ENCODE measurements at places on chromosomes 7 and 10.

- no peak for DNase-seq
These were observed 664 bp downstream of the FMC1 start for GRCh38 chr7:139341776-139342226.

GRCh38 chr10:79980711-79981110, 31.8 kb upstream of the SFTPD start:
- no peak for DNase-seq

DNA sequence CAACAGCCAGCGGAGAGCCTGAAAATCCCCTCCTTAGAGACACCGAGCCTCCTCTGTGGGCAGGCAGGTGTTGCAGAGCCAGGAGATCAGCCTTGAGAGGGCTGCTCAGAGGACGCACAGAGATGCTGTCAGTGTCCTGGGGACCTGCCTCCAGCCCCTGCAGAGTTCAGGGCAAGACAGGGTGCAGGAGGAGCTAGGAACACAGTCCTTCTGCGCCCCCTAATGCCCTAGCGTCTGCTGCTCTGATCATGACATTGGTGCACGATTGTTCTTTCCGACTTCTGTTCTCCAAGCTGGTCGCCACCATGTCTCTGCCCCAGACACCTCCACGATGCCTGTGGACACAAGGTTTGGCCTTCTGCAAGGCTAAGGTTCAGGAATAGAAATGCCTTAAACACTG, 613.7 kb upstream of the MKI67 start:
- DNase-seq, result no peak

DNA sequence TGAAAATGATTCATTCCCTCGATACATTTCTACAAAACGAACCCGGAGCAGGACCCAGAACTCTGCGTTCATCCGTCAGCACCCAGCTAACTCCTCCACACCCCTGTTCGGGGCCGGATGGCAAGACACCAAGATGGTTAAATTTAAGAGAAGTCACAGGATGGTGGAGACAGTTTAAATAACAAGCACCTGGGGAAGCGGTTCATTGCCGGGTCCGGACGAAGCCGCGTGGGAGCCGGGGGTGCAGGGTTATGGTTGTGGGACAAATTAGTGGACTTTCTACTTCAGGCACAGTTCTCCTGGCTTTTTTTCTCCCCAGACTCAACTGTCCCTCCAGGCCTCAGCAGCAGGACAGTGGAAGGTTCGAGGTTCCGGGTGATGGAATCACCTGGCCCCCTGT, 45.4 kb downstream of the ASB13 start:
- DNase-seq, result no peak

DNA sequence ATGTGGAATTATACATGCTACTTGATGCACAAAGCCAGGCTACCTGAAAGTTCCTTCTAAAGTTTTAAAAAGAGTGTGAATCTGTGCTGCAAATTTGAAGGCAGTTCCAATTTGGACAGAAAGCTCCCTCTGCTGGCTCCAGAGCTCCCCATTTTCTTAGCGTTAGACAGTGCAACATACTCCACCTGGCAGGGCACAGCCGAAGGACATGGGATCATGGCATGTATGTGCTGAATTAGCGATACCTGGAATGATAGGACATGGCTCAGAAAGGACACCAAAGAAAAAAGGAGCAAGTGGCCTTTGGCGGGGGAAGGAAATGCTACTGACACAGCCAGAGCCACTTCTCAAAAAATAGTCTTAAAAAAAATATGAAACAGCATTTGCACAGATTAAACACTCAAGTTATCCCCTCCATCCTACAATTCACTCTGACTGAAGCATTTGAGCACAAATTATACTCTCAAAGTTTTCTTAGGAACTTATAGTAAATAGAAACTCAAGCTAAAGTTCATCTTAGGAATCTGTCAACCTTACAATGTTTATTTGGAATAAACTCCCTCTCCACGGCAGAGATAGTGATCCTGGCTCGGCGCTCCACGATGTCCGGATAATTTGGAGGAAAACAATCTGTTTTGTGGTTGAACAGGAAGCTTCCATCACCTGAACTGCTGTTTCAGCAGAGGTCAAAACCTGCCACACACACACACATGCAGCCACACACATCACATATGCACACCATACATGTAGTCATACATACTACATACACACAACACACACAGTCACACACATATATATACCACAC, 80.0 kb downstream of the C7orf25 start:
- no peak for DNase-seq

DNA sequence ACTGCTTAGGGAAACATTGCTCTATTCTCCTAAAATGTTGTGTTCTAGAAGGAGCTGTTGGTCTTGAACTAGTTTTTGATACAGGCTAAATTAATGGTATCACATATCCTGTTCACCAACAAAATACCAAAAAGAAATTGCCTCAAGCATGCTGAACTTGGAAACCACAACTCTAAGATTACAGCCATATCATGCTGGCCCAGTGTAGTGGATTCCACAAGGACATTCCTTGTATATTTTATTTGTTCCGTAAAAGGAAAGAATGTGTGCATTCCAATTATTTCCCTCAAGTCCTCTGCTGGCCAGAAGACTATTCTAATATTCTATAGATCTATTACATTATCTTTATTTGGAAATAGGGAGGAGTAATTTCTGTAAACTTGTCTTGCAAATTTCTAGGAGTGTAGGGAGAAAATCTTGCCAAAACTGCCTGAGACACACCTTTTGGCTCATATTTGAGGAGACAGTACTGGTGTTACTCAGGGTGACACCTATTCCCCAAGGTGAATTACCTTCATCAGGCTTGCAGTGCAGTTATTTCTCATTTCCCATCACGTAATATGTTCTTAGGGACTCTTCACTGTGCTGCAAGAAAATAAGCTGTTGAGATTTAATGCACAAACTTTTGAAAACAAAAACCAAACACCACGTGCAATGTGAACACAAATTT, 1.9 kb upstream of the NEBL start:
- no peak for DNase-seq

DNA sequence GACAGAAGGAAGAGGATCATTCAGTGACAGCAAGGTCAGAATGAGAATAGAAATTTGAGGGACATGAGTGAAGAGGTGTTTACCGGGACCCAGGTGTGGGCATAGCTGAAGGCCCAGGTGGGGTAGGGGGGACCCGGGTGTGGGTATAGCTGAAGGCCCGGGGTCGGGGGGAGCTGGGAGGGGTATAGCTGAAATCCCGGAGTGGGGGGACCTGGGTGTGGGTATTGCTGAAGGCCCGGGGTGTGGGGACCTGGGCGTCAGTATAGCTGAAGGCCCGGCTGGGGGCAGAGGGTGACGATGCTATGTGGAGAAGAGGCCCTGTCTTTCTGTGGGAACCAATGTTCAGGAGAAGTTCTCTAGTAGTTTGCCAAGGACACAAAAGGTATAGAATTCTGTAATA, 183.0 kb upstream of the PITRM1 start:
- no peak for DNase-seq

DNA sequence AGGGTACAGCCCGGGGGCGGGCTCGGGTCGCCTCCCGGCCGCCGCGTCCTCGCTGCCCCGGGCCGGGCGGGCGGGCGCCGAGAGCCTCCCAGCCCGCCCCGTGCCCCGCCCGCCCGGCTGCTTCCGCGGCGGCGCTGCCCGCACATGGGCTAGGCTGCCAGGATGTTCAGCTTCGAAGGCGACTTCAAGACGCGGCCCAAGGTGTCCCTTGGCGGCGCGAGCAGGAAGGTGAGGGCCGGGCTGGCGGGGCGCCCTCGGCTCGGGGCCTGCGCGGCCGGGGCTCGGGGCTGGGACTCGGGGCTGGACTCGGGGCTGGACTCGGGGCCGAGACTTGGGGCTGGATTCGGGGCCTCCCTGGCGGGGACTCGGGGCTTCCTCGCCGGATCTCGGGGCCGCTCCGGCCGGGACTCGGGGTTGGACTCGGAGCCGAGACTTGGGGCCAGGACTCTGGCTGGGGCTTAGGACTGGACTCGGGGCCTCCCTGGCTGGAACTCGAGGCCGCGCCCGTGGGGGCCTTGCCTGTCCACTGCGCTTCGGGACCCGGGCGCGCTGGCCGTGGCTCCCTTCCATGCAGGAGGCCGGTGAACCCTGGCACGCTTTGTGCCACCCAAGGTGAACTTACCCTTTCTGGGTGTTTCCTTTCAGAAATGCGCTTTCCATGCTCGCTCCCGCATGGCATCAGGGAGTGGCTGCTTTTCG, 534 bp downstream of the UBE3C start:
- peak; percentile 56 for DNase-seq

DNA sequence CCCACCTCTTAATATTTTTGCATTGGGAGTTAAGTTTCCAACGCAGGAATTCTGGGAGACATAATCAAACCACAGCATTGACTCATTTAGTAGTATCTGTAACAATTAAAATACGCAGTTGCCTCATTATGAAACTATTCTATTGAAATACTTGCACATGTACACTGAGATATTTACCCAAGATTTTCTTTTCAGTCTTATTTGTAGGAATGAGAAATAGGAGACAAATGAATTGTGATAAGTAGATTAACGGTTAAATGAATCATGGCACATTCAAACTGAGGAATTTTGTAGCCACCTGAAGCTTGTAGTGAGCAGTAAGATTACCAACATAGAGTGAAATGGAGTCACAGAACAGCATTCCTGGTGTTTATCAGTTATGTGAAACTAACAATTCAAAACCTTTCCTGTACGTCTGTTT, 18.1 kb downstream of the RP9 start:
- DNase-seq, result no peak

DNA sequence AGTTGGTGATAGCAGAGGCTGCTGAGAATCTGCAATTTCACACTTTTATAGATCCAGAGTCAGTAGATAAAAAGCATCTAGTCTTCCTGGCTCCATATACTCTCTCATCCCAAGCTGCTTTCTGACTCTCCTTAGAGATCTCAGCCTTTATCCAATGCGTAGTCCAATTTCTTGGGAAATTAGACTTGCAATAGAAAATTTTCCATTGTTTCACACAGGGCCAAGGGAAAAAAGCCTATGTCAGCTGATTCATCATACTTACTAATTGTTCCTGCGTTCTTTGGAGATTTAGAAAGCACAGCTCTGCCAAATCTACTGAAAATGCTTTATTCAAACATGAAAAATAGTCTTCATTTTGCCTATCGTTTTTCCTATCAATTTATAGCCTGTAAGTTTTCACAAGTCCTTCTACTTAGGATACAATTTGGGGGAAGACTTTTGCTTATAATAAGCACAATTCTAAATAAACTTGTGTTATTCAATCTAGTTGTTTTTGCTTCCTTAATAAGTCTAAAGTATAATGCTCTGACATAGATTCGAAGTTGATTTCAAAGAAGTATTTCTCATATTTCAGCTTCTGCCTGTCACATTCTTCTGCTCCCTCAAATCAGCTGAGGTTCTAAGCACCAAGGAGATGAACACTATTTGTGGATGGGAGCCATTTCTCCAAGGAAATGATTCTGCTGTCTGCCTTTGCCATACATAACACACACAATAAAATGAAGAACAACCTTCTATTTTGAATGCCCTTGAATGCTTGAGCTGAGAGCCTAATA, 165.4 kb downstream of the ADAM12 start:
- no peak for DNase-seq

- DNase-seq, result no peak
These were observed 75.1 kb downstream of the OAT start for GRCh38 chr10:124343351-124344265.

- DNase-seq, result no peak
These were observed 6.1 kb upstream of the PCBD1 start for GRCh38 chr10:70894416-70894815.

DNA sequence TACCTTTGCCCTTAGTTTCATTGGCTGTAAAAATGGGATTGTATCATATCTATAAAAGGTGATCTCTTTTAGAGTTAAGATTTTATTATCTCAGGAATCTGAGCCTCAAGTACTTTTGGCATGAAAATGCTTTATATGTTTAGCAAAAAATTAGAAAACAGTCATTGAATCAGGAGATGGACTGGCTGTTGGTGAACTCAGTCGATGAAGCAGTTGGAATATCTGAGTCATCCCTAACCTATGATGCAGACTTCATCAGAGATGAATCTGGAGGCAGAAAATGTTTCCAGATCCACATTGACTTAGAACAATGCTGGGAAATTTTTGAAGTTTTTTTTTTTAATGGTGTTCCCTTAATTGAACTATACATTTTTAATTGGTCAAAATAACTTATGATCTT, 228.5 kb downstream of the SLC25A13 start:
- no peak for DNase-seq

GRCh38 chr7:112538726-112539255, 58.0 kb downstream of the LSMEM1 start:
- no peak for DNase-seq

- no peak for DNase-seq
These were observed 303.5 kb downstream of the NEBL start for GRCh38 chr10:20593649-20594048.

GRCh38 chr7:29329686-29330085, 135.1 kb downstream of the CHN2 start:
- DNase-seq, result no peak

- no peak for DNase-seq
These were observed 339.4 kb downstream of the SFMBT2 start for GRCh38 chr10:7071421-7071820.

DNA sequence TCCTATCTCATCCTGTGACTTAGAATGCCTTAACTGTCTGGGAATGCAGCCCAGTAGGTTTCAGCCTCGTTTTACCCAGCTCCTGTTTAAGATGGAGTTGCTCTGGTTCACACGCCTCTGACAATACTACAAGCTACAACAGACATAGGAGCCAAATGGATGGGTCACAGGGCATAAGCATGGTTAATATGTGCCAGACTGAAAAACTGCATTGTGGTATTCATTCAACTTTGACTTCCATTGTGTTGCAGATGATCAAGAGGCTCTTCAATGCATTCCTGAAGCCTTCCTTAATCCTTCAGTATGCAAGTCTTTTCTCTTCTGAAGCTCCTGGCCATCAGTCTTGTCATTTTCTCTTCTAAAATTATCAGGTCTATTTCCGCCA, 20.3 kb upstream of the RNF32 start:
- no peak for DNase-seq

- DNase-seq, result no peak
These were observed 403 bp upstream of the ENO4 start for GRCh38 chr10:116848944-116849247.

- DNase-seq, result no peak
These were observed 57.0 kb downstream of the CELF2 start for GRCh38 chr10:11074536-11075267.

GRCh38 chr7:50808282-50808888, 25.7 kb upstream of the GRB10 start:
- DNase-seq, result no peak

- no peak for DNase-seq
These were observed 1.5 kb upstream of the JAZF1 start for GRCh38 chr7:28182071-28182471.

- no peak for DNase-seq
These were observed 103.9 kb downstream of the CNOT4 start for GRCh38 chr7:135405969-135406368.

DNA sequence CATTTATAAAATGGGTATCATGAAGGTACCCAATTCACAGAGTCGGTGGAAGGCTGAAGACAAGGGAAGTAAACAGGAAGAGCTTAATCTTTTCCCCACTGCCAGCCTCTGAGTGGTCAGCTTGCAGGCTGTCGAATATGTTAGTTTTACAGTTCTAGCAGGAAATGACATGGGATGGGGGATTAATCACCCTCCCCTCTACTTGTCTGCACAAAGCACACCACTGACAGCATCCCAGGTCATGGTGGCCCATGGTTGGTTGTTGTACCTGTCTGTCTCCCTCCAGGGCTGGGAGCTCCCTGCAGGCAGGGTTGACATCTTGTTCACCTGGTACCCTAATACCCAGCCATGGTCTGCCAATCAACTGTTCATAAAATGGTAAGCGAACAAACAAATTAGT, 55.6 kb downstream of the GRB10 start:
- DNase-seq, result no peak

Data from effector memory CD4-positive, alpha-beta T cell (primary cell).